Mucosa of descending colon (tissue), 3 donors: ENCODE measurements at places on chromosomes 7 and 10.

- DNase-seq = peak; percentile 58
These were observed 95.7 kb downstream of the DNAJB6 start for GRCh38 chr7:157432541-157432956.

DNA sequence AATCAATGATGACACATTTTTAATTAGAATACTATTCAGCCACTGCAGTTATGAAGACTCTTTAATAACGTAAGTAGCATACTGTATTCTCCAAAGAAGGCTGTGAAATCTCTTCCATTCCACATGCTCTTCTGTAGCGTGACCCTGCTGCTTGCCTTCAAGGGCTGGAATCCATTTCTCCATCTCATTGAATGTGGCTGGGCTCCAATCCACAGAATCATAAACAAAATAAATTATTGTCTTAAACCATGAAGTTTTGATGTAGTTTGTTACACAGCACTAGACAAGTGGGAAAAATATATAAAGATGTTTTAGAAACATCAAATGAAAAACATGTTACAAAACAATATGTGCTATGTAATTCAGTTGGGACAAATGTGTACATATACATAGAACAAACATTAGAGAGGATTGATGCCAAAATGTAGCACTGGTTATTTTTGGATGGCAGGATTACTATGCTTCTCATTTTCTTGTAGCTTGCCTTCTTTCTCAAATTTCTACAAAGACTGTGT lies 410.8 kb upstream of the PODXL start:
- DNase-seq = no peak

DNA sequence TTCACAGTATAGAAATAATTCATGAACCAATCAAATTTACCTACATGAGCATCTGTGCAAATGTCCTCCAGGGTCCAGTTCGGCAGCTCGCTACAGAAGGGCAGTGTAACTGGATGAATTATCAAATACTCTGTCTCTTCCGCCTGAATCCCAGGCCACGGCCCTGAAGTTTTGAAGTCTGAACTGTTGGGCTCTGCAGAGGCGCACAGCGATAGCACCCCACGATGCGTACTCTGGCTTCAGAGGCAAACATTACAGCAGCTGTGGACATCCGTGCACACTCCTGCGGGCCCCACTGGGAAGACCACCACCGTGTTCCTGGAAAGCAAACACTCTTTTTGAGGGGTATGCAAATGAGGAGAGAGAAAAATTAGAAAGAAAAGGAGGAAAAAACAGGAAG lies 259.8 kb upstream of the TCERG1L start:
- DNase-seq = no peak

GRCh38 chr10:102131286-102132170 lies 1.3 kb upstream of the PPRC1 start:
- DNase-seq = no peak

- DNase-seq = no peak
These were observed 36.1 kb upstream of the ZNF138 start for GRCh38 chr7:64758151-64758550.
